Effector memory CD4-positive, alpha-beta T cell (primary cell): ENCODE measurements at places on chromosomes 2 and 18.

- no peak for DNase-seq
Measured at GRCh38 chr2:178873912-178874311, 66.7 kb upstream of the TTN start.

DNA sequence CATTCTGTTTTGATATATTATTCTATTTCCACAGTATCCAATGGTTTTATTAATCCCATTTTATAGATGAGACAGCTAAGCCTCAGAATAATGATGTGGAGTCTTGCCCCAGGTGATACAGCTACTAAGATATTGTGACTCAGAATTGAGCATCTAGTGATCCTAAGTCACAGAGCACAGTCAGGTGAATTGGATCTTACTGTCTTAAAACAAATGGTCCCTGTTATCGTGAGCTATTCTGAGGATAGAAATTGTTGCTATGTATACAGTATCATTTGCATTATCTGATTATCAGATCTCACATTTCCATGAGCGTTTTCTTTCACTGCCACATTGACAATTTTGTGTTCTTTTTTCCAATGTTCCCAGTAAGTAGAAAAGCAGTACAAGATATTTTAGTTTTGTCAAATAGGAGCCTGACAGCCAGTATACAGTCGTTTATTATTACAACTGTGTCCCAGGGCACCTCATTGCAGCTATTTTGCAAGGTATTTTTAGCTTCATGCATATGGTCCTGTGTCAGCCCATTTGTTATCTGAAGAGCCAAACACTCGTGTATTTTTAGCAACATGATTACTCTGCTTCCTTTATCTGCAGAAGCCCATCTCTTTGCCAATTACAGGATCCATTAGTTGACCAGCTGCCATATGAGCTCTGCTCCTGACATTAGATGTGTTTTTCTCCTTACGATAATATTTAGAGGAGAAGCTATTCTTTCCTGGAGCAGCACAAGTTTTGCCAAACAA lies 25.1 kb upstream of the SGPP2 start:
- DNase-seq, result no peak

DNA sequence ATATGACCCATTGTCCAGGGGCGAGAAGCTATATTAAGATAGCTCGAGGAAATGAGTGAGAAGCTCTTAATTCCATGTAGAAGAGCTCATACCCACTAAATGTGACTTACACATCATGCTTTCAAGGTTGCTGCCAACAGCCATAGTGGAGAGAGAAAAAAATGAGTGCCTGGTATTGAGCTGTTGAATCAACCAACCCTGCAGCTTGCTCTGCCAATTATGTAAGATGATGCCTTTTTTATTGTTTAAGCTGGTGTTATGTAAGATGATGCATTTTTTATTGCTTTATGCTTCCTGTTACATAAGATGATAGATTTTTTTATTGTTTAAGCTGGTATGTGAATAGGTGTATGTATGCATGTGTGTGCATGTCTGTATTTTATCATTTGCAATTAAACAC lies 228.2 kb downstream of the CCDC178 start:
- DNase-seq, result no peak

DNA sequence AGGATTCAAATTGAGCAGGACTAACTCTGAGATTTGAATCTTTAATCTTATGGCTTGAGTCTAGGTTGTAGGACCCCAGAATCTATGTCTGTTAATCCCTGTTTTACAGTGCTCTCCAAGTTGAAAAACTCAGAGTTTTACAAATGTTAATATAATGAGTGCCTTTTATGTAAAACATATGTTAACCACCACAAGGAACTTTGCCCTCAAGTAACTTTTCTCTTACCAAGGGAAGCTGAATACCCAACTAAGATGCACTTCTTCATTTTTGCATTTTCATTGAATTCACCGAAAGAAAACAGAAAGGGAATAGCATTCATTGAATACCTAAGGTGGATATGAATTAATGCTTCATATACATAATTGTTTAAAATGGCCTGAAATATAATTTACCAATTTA lies 338.1 kb downstream of the RPRM start:
- no peak for DNase-seq

DNA sequence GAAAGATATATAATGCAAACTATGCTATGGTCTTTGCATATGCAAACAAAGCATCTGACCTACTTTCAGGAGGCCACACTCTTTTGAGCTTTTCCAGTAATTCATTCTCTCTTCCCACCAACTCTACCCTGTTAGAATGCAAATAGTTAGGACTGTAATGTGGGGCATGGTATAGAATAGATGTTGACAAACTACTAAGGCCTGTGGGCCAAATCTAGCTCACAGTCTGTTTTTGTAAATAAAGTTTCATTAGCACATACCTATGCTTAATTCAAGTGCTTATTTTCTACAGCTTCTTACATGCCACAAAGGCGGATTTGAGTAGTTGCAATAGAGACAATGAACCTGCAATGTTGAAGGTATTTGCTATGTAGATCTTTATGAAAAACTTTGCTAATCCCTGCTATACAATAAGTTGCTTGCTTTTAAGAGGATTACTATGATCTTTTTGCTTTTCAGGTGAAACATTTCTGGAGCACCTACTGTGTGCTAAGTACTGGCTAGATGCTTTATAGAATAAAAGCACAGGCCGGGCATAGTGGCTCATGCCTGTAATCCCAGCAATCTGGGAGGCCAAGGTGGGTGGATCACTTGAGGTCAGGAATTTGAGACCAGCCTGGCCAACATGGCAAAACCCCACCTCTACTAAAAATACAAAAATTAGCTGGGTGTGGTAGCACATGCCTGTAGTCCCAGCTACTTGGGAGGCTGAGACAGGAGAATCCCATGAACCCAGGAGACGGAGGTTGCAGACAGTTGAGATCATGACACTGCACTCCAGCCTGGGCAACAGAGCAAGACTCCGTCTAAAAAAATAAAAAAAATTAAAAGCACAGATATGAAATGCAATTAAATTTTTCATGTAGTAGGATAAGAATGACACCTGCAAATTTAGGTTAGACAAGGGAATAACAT lies 267.8 kb downstream of the DPP10 start:
- DNase-seq, result no peak

DNA sequence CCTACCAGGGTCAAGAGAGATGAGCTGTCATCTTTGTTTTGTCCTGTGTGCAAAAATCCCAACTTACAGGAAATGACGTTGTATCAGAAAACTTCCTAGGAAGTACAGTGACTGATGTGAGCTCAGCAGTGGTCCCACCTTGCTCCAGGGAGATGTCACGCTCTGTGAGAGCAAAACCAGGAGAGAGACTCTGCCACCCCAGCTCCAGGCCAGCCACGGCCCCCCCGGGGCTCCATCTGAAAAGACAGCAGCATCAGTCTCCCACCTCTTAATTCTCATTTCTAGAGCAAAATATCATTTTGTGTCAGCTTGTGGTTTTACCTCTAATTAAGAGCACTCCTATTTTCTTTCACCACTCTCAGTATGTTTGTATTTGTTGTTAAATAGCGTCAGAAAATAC lies 57.5 kb downstream of the MYL12B start:
- no peak for DNase-seq
